ENCODE measurements at places on chromosomes 13 and 19. TPM values are rescaled to one million over a fixed set of nuclear protein-coding genes. Genes with fewer than 3 reads are reported as not detected.

The ZNF177 gene
- 3.1 TPM for total RNA-seq

The PLIN5 gene
- total RNA-seq, result 11.7 TPM

The ZNF211 gene
- 11.2 TPM for total RNA-seq

The MPND gene
- total RNA-seq, result 6.5 TPM

DNA sequence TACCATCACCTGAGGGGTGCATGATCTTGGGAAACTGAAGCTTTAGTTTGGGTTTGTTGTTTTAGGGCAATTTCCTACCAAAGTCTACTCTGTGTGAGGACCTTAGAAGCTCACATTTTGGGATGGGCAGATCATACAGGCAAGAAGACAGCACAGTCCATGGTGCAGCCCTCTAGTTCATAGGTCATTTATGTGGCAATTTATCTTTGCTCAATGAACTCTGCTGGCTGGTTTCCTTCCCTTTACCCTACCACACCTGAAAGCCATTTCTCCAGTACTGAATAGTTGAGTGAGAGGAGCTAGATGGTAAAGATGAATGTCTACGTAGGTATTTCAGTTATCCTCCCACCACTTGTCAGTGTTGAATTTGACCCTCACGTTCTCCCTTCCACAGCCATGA, 87.5 kb upstream of the KLF12 start:
- no peak for DNase-seq

DNA sequence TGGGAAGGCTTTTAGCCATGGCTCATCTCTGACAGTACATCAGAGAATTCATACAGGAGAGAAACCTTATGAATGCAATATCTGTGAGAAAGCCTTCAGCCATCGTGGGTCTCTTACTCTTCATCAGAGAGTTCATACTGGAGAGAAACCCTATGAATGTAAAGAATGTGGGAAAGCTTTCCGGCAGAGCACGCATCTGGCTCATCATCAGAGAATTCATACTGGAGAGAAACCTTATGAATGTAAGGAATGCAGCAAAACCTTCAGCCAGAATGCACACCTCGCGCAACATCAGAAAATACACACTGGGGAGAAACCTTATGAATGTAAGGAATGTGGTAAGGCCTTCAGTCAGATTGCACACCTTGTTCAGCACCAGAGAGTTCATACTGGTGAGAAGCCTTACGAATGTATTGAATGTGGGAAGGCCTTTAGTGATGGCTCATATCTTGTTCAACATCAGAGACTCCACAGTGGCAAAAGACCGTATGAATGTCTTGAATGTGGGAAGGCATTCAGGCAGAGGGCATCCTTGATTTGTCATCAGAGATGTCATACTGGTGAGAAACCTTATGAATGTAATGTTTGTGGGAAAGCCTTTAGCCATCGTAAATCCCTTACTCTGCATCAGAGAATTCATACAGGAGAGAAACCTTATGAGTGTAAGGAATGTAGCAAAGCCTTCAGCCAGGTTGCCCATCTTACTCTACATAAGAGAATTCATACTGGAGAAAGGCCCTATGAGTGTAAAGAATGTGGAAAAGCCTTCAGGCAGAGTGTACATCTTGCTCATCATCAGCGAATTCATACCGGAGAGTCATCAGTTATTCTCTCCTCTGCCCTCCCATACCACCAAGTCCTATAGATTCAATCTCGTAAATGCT, 10.7 kb downstream of the ZNF470 start:
- DNase-seq, result no peak

DNA sequence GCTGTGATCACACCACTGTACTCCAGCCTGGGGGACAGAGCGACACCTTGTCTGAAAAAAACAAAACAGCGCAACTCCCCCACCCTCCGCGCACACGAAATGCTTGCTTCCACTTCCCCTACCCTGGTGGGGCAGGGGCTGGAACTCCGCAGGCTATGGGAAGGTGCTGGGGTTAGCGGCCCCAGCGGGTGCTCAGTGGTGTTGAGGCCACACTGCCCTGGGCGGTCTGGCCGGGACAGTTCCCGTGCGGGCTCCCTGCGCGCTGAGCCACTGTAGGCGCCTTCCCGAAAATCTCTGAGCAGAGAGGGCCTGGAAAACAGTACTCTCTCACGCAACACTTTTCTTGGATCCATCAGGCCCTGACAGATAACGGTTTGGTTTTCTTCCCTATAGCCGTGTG, 1.1 kb upstream of the WTIP start:
- no peak for DNase-seq

- peak; percentile 61 for DNase-seq
These were observed 518 bp downstream of the KLF2 start for GRCh38 chr19:16325161-16325527.

DNA sequence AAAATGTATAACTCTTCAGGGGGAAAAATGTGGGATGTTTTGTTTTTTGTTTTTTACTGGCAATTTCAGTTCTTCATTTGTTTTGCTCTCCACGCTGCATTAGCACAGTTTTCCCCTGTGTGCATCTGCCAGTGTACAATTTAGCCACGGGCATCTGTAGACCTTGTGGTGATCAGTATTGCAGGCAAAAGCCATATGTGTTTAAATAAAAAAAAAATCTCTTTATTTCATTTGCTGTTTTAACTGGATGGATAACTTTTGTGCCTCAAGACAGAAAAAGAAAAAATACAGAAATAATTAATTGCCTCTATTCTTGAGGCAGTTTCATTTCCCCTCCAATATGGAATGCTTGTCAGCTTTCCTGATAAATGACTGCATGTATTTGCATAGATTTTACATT, 7.9 kb upstream of the MAB21L1 start:
- DNase-seq, result no peak

Data from dermis blood vessel endothelial cell (primary cell).